ENCODE measurements at places on chromosomes 12 and 14.

DNA sequence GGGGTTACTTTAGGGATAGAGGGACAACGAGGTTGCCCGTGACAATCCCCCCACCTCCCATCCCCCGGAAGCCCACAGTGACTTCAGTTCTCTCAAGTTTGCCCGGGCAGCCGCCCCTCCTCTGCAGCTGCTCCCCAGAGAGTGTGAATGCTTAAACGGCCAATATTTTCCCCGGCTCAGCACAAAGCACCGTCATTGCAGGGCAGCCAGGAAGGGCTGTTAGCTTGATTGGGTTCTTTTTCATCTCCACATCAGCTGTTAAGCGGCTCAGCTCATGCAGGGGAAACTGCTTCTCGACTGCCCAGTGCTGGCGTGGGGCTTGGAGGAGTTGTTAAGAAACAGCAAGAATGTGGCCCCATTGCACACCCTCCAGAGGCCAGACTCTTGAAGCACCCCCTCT, 120.5 kb upstream of the NCOR2 start:
- peak; percentile 34 for DNase-seq

DNA sequence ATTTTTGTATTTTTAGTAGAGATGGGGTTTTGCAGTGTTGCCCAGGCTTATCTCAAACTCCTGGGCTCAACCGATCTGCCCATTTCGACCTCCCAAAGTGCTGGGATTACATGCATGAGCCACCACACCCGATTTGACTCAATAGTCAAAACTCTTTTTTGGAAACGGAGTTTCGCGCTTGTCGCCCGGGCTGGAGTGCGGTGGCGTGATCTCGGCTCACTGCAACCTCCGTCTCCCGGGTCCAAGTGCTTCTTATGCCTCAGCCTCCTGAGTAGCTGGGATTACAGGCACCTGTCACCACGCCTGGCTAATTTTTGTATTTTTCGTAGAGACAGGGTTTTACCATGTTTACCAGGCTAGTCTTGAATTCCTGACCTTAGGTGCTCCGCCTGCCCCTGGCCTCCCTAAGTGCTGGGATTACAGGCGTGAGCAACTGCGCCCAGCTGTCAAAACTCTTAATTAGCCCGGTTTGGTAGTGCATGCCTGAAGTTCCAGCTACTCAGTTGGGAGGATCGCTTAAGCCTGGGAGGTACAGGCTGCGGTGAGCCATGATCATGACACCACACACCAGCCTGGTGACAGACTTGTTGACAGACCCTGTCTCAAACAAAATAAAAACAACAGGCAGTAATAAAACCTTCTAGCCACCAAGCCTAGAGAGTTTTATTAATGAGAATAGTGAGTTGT, 12.4 kb downstream of the MED21 start:
- no peak for DNase-seq

- DNase-seq: no peak
Measured at GRCh38 chr14:74507840-74508239, 14.3 kb downstream of the ISCA2 start.

GRCh38 chr12:66607147-66607546, 71.7 kb downstream of the GRIP1 start:
- DNase-seq: no peak

GRCh38 chr12:9936591-9936990, 4.4 kb upstream of the CLEC2A start:
- no peak for DNase-seq

- DNase-seq: no peak
Measured at GRCh38 chr12:130961921-130962451, 8.3 kb downstream of the ADGRD1 start.

- DNase-seq: no peak
Measured at GRCh38 chr12:76265424-76266180, 82.6 kb downstream of the BBS10 start.

GRCh38 chr14:90489916-90490719, 93.3 kb downstream of the CALM1 start:
- DNase-seq: no peak

DNA sequence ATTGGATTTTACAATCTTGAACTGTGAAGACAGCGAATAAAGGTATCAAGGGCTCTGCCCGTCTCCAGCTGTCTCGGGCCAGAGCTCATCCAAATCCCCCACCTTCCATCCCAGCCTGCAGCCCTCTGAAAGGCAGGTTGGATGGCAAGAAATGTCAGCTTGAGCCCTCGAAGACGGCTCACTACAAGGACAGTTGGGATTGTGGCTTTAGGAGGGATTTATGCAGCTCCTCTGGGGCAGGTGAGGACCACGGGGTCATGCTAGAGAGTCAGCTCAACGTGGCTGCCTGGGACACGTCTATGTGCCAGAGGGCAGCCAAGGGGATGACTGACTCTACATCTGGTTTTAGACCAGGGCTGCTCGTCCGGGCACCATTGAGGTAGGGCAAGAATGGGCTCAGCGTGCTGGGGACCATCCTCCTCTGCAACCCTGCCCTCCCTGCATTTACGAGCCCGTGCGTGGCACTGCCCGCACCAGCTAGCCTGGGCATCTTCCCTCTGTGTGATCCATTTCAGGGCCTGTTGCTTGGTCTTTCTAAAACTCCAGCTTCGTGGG, 16.2 kb downstream of the MVK start:
- DNase-seq: no peak

DNA sequence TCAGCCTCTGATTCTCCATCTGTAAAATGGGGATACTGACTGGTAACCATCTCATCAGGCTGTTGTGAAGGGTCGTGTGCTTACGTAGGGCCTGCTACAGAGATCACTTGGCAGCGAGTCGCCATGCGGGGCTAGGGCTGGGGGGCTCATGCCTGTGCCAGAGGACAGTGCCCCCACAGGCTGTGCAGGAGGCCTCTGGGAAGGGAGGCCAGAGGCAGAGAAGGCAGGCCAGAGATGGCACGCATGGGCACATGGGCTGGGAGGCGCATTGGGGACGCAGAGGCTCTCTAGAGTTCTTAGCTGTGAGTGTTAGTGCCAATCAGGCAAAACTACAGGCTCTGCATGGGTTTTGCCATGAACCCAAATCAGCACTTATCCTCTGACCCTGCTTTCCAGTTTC, 3.5 kb upstream of the BDKRB2 start:
- no peak for DNase-seq

GRCh38 chr14:50452979-50453705, 56.5 kb upstream of the CDKL1 start:
- DNase-seq: no peak

All from KBM-7 (cell line).